GM23248 (cell line): ENCODE measurements at places on chromosomes 11 and 22. TPM values are rescaled to one million over a fixed set of nuclear protein-coding genes. Genes with fewer than 3 reads are reported as not detected.

- DNase-seq, result no peak
These were observed 594.5 kb downstream of the NTM start for GRCh38 chr11:131964698-131965483.

GAB4 gene
- not detected in 2 replicates for total RNA-seq

CTSW gene
- total RNA-seq, result 1.1 TPM in 1 of 2 replicates, not detected in the other

DNA sequence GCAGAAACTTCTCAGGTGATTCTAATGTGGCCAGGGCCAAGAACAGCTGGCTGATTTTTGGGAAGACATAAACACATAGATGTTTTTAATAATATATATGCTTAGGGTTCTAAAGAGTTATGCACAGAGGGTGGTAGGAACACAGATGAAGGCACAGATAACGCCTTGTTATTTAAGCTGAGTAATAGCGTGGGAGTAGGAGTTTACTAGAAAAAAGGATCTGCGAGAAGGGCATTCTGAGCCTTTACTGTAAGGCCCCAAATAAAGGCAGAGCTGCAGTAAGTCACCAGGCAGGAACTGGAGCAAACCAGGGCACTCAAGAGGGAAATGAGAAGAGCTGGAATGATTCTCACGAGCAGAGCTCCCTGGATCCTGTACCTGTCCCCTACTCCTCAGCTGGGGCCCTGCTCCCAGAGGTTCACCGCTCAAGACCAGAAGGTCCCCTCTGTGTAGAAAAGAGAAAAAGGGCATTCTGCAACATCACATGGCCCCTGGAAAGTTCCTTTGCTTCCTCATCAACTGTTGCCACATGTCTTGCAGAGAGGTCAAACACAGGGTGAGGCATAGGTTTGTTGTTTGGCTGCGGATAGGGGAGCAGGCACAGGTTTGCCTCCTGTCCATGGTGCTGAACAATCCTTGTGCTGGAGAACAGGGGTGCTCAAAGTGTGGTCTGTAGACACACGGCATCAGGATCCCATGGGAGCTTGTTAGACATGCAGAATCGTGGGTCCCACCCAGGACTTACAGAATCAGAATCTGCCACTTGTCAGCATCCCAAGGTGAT, 125.7 kb downstream of the TENM4 start:
- DNase-seq, result peak; percentile 14

- DNase-seq, result no peak
These were observed 85.9 kb downstream of the MICAL2 start for GRCh38 chr11:12196308-12196707.
